ENCODE measurements at places on chromosomes 6 and 20.
A peak's percentile ranks its signal among the peaks of the same experiment; 100 is the strongest.

DNA sequence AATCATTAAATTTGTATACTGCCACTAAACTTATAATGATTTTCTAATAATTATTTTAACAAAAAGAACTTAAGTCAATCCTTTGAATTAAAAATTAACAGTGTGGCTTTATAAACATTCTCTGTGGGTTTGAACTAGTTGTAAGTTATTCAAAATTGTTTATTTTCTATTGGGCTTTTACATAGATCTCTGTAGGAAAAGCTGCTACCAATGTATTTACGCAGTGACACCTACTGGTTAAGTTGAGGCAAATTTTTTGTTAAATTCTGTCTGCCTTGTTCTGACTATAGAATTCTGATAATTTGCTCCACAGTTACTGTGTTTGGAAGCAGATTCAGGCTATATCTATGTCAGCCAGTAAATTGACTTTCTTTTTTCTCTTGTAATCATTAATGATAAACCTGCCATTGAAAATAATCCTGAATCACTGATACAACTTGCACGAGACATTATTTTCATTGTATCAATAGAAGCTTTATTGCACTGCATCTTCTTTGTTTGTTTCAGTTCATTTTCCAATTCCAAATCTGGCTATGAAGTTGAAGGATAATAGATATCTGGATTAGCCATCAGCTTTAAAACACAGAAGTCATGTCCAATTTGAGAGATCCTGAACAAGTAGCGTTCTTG lies 66.0 kb upstream of the UTRN start:
- DNase-seq = peak; percentile 64

- DNase-seq = no peak
Measured at GRCh38 chr6:141752677-141753076, 380.0 kb upstream of the GJE1 start.

GRCh38 chr6:166691199-166691598 lies 64.1 kb upstream of the RPS6KA2 start:
- peak; percentile 36 for DNase-seq

- DNase-seq = no peak
Measured at GRCh38 chr20:32566379-32567374, 18.5 kb downstream of the NOL4L start.

- DNase-seq = no peak
Measured at GRCh38 chr6:137056121-137056880, 11.5 kb upstream of the IL20RA start.

- DNase-seq = peak; percentile 74
Measured at GRCh38 chr6:34414999-34415858, 10.6 kb downstream of the RPS10 start.

DNA sequence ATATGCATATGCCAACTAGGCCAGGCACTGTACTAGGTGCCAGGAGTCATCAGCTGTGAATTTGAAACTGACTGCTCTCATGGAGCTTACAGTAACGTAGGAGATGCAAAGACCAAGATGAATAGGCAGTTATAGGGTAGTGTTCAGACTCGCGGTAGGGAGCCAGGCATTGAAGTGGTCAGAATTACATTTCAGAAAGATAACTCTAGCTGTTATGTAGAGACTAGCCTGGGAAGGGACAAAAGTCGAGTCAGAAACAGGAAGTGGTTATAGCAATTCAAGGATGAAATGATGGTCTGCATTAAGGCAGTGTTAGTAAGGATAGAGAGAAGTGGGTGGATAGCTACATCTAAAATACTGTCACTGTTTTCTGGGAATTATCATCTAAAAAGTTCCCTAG lies 56.6 kb downstream of the PCMT1 start:
- DNase-seq = no peak

DNA sequence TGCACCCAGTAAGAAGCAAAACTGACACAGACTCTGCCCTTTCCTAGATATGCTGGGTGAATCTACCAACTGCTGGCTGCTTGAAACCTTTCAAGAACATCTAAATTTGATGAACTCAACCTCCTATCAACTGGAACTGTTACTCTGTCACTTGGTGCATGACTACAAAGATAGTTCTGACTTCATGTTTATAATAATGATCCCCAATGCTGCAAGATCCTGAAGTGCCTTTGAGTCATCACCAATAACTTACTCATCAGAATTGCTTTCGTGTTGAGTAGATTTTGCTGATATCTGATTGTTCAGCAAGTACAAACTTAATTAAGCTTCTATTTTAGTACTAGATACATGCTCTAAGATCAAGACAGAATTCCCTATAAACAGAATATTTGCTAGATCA lies 100.2 kb upstream of the ARMC2 start:
- DNase-seq = no peak

- DNase-seq = no peak
Measured at GRCh38 chr6:118755941-118756646, 104.7 kb upstream of the CEP85L start.

DNA sequence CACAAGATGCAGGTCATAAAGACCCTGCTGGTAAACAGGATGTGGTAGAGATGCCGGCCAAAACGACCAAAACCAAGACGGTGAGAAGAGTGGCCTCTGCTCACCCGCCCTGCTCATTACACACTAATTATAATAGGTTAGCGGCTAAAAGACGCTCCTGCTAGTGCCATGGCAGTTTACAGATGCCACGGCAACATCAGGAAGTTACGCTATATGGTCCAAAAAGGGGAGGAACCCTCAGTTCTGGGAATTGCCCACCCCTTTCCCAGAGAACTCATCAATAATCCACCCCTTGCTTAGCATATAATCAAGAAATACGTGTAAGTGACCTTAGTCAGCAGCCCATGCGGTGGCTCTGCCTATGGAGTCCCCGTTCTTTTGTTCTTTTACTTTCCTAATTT lies 17.6 kb downstream of the BHLHE23 start:
- no peak for DNase-seq

GRCh38 chr6:135537741-135538301 lies 40.3 kb upstream of the AHI1 start:
- peak; percentile 24 for DNase-seq

DNA sequence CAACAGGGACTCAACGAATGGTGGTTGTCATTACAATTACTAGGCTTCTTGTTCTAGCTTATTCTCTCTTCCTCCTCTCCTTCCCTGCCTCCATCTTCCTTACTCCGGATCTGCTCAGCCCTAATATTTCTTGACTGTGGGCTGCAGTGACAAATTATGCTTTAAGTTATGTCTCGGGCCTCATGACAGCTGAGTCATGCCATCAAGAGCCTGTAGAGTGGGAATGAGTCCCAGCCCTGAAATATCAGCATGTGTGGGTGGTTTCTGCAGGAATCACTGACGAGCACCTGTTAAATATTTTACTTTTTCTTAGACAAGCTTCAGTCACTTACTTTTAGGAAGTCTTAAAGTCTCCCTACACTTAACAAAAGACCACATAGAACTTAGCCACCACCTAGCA lies 83.1 kb upstream of the CBLN4 start:
- no peak for DNase-seq

DNA sequence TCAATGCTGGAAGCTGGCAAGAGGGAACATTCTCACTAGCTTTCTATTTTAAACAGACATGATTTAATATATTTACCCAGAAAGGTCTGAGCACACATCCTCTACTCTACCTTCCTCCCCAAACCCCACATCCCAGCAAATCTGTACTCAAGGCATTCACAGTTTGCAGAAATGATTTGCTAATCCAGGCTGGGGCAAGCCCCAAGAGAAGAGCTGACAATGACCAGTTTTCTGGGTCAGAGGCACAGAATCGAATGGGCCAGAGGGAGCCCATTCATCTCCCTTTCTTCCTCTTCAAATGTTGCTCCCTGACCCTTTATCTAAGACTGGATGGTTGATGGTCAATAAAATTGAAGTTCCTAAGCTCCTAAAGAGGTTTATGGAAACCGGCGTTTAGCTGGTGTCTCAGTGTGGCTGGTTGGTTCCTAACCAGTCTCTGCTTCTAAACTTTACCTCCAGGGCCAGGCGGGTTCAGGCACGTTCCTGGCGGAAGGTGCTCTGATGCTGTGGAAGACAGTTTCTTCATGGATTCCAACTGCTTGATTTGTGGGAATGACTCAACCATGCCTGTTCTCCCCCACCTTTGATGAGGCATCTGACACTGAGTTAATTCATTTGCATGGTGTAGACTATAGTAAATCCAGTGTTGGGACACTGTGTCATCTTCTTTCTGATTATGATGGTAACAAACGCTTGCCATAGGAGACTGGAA lies 96.4 kb upstream of the IYD start:
- DNase-seq = no peak

GRCh38 chr6:111813237-111813636 lies 60.0 kb downstream of the FYN start:
- no peak for DNase-seq

DNA sequence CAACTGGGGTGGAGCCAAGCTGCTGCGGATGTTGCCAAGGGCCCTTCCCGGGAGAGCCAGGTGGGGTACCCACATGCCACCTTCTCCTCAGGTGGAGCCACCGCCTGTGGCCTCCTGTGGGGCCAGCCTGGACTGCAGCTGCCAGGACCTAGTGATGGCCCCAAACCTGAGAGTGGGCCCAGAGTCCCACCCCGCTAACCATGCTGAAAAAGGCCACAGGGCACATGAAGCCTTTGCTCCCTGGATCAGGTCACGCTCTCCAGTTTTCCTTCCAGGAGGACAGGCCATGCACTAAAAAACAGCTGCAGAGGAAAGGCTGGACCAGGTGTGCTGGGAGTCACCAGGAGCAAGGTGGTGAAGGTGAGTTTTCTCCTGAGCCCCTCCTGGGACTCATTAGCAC lies 73.9 kb upstream of the SLC22A16 start:
- no peak for DNase-seq

DNA sequence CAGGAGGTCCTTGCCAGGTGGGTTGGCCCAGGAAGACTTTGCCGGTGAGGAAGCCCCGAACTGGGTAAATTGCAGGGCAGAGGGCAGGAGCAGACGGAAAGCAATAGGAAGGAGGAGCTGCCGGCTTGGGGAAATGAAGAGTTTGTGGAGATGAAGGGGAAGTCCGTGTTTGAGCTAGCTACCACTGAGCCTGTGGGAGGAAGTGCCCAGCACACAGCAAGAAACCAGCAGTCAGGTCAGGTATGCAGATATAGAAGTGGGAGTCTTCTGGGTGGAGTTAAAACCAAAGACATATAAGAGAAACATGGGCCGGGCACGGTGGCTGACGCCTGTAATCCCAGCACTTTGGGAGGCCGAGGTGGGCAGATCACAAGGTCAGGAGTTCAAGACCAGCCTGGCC lies 34.7 kb downstream of the CD24 start:
- no peak for DNase-seq

- DNase-seq = no peak
Measured at GRCh38 chr6:169779092-169779815, 27.8 kb downstream of the ERMARD start.

DNA sequence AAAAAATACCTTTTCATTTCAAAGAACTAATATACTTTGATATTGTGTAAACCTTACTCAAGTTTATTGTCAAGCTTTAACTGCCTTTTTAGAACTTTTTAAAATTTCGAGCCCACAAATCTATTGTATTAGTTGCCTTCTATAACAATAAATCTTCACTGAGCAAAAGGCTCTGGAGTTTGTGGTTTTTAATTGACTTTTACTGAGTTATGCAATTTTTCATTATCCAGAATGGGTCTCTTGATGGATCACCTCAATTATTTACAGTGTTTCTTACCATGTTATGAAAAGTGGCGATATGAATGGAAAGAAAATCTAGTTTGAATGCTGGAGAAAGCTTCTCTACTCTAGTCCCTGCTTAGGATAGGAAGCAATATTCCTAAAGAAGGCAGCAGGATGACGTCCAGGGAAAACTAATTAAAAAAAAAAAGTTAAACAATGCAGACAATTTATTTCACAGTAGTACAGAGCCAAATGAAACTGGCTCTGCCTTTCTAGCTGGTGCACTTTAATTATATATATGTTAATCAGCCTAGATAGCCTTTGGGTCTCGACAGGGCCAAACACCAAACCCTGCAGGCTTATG lies 5.0 kb downstream of the ID4 start:
- DNase-seq = no peak

GRCh38 chr6:153090241-153090930 lies 40.7 kb downstream of the RGS17 start:
- DNase-seq = peak; percentile 74

DNA sequence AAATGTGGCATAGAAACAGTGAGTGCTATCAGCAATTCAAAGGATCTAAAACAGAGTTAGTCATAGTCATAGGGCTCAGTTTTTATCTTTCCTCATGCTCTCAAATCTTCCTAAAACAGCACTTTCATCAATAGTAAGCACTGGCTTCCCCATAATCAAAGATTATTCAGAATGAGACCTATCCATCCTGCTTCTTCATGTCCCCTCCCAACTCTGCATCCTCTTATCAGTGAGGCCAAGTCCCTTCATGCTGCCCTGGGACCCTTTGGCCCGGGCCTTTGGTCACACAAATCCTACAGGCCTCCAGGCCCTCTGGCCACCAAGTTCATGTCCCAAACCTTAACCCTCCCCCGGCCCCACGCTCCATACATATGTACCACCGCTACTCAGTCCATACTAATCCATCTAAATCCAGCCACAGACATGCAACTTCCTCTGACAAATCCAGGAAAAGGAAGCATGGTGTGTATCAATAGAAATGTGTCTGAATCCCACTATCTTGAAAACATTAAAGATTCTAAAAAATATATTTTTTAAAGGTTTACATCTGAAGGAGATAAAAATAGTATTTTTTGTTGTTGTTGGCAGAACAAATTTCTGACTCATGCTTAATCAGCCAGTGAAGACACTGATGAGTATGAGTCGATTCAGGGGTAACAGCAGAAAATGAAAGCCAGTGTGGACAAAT lies 143.5 kb downstream of the PDE7B start:
- no peak for DNase-seq

- DNase-seq = no peak
Measured at GRCh38 chr20:19025430-19026120, 186.9 kb upstream of the SLC24A3 start.

DNA sequence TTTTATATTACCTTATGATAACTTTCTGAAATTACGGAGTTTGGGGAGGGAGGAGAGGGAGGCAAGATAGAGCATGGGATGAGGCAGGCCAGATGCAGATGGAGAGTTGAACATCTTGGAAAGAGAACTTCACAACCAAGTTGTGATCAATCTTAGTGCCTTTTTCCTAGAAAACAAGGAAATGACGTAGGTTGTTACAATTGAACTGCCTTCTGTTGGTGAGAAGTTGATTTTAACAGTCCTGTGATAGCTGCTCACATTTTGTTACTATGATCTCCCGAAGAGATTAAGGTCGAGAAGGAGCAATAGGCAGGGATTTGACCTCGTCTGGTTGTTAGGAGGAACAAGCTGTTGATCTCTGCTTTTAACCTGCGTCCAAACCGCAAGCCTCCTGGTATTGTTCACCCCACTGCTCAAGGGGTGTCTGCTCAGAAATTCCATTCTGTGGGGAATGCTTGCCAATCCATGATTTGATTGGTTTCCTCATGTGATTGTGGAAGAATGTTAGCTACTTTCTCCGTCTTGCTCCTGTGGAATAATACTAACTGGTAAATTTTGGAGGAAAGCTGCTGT lies 35.1 kb downstream of the TIAM2 start:
- no peak for DNase-seq

GRCh38 chr6:32522302-32523047 lies 7.6 kb downstream of the HLA-DRB5 start:
- no peak for DNase-seq
